HepG2 (cell line): ENCODE measurements at places on chromosomes 12 and 14. TPM values are rescaled to one million over a fixed set of nuclear protein-coding genes. Genes with fewer than 3 reads are reported as not detected.

DNA sequence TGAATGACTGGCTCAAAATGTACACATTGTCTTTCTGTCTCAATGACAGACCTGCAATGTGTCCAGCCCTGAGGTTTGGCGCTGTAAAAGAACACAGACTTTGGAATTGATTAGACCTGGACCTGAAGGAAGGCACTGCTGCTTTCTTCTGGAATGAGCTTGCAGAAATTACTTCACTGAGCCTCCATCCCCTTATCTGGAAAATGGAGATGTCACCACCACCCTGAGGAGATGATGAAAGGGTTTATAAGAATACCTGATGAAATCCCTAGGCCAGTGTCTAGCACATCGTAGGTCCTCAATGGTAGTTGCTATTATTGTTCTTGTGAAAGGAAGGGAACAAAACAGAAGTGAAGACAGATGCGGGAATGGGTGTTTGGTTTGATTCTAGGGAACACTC is 9.7 kb upstream of the WSB2 start:
- DNase-seq: no peak

DNA sequence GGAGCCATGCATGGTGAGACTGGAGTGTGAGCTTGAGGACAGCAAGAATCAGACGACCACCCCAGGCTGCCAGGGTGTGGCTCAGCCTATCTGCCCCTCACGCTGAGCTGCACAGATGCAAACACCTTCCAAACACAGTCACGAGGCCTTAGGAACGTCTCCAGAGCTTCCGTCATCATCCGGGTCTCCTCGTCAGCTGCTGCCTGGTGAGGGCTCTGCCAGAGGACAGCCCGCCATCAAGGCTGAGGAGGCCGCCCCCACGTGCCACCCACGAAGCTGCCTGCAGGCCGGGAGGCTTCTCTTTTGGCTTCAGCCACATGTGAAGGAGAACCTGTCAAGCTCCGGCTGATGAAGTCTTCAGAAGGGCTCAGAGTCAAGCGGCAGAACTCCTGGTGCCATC is 13.4 kb downstream of the DDX51 start:
- DNase-seq: no peak

- no peak for DNase-seq
These were observed 93.8 kb downstream of the MED13L start for GRCh38 chr12:116183741-116184141.

The CCDC38 gene
- 0.30 and 0.32 TPM in 2 replicates for polyA plus RNA-seq

The EML1 gene
- polyA plus RNA-seq: 0.25 and 0.59 TPM in 2 replicates

The GPR65 gene
- not detected in 2 replicates for polyA plus RNA-seq

DNA sequence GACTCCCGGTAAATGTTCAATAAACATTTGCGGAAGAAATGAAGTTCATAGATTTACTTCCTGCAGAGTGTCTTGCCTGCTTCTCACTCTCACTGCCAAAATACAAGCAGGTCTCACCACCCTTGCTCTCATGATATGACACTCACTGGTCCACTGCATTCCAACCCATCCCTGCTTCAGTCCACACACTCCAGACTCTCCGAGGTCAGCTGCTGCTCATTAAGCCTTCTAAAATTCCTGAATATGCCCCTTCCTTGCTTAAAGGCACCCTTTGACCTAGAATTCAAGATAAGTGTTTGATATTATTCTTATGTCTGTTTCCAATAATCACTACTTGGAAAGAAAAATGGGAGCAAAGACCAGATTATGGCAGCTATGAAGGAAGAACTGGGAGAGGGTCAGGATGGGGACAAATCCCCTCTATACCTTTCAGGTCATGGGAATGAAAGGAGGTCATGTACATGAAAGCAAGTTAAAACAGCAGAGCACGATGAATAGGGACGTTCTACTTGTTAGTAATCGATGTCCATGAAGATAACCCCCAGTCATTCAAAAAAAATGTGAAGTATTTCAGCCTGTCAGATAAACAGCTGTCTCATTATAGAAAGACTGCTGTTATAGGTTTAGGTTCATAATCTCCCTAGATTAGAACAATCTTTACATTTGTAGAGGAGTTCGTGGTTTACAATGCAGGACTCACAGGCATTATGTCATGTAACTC is 10.5 kb upstream of the NID2 start:
- peak; percentile 71 for DNase-seq

GRCh38 chr14:100035700-100036099 is 29.5 kb upstream of the EVL start:
- no peak for DNase-seq

The PLBD1 gene
- not detected in 2 replicates for polyA plus RNA-seq

DNA sequence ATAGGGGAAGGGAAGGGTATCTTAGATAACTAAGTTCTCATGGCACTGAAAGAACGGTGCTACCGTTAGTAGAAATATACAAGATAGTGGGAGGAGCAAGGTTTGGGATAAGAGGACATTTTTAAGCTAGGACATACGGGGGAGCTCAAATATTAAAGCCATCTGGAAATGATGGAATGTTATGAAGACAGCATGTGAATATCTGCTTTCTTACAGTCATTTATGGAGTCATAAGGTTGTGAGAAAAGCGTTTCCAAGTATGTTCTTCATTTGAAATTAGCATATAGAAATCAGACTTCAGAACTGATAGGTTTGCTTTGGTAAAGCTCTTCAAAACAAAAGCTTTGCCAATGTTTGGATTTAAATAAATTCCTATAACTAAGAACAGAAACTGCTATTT is 62.3 kb downstream of the OTOGL start:
- DNase-seq: no peak

- peak; percentile 16 for DNase-seq
These were observed 105.1 kb upstream of the TMEM260 start for GRCh38 chr14:56474419-56475022.

GRCh38 chr14:81772381-81772780 is 238.7 kb upstream of the SEL1L start:
- no peak for DNase-seq
